Activated CD4-positive, alpha-beta T cell treated with anti-CD3 and anti-CD28 coated beads for 48 hours (primary cell): ENCODE measurements at places on chromosomes 5 and 9.
A peak's percentile ranks its signal among the peaks of the same experiment; 100 is the strongest.

- DNase-seq = no peak
Observed at GRCh38 chr5:109756543-109757185, 66.9 kb downstream of the MAN2A1 start.

DNA sequence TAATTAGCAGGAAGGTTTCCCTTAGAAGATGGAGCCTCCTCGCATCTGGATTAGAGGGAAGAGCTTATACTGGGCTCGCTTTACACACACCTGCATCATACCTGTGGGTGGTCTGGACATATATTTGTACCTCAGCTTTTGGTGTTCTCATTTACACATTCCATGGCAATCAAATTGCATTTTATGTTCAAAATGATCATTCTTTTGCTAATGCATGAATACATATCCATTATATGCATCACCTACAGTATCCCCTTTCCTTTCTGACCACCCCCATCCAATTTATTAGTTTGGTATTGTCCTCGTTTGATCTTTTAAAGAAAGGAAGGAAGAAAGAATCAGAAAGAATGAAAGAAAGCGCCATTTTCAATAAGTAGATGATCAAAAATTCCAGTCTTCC is 251.5 kb downstream of the SLF1 start:
- DNase-seq = no peak

DNA sequence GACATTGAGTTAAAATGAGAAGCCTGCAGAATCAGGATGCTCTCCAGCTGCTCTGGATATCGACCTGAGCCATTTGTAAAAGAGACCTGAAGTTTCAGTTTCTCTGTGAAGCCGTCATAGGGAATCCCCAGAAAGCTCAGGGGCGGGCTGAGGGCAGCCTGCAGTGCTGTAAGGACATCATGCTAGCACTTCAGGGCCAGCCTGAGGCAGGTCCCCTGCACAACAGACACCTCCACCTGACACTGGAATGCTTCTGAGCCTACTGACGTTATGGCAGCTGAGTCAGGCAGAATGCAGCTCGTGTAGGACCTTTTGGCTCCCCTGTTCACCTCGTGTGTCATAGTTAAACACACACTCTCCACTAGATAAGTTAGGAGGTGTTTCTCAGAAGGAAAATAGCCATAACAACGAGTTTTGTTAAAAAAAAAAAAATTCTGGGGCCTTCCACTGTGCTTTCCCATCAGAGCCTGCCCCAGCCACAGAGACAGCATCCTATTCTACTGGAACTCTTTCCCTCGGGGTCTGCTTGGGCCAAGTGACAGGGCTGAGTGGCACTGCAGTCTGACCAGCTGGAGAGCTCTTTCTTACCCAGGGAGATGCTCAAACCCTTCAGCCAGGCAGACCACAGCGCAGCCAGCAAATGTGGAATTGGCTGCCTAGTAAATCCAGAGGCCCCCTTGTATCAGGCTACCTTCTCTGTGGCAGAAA is 354.9 kb downstream of the DIRAS2 start:
- peak; percentile 17 for DNase-seq

- no peak for DNase-seq
Observed at GRCh38 chr5:17929171-17929570, 294.9 kb downstream of the TAF11L14 start.

- no peak for DNase-seq
Observed at GRCh38 chr5:73387601-73388305, 60.8 kb downstream of the FOXD1 start.

DNA sequence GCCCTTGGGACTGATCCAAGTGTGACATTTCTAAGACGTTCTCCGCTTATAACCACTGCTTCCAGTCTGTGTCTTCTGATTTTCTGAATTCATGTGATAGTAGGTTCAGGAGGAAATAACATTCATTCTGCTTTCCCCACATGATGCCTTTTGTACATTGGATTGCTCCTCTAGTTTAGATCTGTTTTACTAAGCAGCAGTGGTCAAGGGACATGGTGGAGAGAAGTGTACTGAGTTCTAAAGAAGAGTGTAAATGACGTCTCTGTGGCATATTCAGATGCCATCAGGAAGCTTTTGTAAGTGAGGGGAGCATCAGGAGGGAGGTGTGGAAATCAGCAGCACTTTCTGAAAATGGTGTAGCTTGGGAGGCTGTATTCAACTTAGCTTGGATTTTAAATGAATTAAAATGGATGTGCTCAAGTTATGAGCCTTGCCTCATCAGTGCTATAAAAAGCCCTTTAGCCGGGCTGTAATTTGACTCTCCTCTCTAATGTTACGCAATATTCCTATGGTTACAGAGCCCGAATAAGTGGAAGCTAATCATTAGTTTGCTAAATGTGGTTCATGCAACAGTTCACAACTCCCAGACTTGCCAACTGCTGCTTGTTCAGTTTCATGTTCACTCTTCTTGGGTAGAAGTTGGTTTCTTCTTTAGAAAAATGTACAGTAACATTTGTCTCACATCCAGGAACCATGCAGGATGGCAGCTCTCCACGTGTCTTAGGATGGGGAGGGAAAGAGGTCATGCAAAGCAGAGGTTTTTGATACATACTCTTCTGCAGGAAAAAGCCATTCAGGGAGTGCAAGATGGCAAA is 281.3 kb downstream of the ARHGAP26 start:
- DNase-seq = no peak

DNA sequence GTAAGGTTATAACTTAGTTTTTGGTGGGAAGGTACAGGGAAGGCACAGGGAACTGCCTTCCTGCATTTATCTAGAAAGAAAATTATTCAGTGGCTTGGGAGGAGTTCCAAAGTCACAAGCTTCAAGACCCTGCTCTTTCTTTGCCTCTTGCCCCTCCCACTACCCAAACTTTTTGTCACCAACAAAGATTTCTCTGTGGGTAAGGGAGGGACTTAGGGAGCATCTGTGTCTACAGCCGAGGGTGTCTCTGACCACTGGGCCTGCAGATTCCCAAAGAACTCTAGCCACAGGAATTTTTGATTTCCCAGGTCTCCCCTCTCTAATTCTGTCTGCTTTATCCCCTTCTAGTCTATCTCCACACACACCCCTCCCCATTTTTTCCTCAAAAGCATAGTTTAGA is 2.1 kb downstream of the ECSCR start:
- no peak for DNase-seq

DNA sequence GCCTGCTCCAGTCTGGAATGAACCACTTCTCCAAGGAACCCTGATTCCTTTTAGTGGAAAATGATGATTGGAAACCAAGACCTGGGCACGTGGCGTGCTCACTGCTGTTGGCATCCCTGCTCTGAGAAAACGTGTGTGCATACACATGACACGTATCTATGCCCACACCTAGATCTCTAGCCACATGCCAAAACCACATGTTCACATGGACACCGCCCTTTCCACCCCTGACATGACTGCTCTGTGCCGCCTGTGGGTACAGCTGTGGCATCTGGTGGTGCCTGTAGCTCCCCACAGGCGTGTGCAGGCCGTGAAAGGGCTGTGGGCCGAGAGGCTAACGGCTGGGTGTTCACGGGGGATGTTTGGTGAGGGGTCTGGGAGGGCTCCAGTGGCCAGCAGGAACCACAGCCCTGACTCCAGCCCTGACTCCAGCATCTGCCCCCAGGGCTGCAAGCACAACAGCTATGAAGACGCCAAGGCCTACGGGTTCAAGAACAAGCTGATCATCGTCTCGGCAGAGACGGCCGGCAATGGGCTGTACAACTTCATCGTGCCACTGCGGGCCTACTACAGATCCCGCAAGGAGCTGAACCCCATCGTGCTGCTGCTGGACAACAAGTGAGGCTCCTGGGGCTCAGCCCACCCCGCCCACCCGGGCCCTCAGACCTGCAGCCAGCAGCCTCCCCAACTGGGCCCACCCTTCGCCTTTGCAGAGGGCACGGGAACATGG is 75.1 kb downstream of the KCNT1 start:
- no peak for DNase-seq

GRCh38 chr9:115212832-115213231 is 94.9 kb upstream of the TNC start:
- no peak for DNase-seq

GRCh38 chr9:12640016-12640587 is 53.1 kb upstream of the TYRP1 start:
- no peak for DNase-seq

DNA sequence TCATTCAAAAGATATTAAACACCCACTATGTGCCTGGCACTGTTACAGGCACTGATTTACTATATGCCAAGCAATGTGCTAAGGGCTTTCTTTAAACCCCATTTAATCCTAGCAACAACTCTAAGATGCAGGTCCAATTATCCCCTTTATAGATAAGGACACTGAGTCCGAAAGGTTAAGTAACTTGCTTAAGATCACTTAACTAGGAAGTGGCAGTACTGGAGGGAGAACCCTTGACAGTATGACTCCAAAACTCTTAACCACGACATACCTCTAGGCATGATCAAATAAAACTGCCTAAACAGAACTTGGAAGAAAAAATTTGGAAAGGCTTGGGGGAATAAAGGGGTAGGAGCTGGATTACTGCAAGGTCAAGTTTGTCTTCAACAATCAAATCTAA is 1.7 kb downstream of the RAB14 start:
- DNase-seq = no peak

DNA sequence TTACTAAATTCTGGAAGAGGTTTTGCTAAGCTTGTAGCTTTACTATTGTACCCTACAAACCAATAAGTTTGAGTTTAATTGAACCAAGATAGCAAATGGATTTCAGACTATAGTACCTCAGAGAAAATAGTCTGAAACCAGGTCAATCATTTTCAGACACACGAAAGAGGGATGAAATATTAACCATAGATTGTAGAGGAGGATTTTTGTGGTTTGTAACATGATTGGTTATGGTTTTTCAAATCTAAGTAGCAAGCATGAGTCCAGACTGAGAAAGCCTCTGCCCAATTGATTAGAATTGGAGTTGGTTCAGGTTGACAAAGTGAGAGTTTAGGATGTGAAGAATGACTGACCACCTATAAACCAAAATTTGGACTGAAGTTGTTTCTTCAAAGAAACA is 562.7 kb upstream of the DMAC1 start:
- no peak for DNase-seq

DNA sequence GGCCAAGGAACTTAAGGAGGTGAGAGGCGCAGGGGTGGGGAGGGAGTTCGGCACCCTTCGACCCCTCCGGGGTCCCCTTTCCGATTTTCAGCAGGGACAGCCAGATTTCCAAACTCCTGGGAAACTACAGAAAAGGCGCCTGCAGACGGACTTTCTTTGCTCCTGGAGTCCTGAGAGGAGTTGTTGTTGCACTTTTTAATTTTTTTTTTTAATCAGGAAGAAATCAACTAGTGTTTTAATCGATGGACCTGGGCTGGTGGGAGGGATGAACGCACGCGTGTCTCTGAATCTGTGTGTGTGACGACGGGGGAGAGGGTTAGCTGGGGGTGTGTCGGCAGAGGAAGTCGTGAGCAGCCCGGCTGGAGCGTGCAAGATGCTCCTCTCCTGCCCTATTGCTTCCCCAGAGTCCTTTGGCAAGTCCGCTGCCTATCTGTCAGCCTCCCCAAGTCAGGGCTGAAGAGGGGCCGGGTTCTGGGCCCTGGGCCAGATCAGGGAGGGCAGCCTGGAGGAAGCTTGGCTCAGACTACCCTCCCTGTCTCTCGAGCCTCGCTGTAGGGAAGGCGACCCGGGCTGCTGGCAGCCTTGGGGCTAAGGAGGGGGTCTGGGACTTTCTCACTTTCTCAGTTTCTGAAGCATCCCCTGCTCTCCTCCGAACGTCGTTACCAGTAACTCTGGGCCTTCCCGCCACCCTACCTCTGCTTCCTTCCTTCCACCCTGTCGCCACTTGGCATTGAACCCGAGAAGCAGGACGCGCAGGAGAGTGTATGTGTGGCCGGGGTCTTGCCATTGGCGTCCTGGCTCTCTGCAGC is 731 bp downstream of the PRR16 start:
- peak; percentile 4 for DNase-seq

DNA sequence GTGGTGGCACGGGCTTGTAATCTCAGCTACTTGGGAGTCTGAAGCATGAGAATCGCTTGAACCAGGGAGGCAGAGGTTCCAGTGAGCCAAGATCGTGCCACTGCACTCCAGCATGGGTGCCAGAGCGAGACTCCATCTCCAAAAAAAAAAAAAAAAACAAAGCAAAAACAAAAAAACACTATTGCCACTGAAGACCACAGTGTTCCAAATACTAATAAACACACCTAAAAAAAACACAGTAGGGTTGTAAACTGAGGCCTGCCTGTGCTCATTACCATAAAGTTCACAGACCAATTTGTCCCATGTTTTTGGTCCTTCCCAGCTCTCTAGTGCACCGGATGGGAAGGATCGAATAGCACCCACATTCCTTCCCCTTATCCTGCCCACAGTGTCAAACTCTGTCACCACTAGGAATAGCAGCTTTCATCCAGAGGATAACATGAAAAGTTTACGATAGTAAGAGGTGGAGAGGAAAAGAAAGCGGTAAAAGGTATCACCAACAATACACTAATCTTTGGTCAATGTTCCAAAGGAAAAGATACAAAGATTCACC is 49.2 kb downstream of the MYO10 start:
- no peak for DNase-seq

DNA sequence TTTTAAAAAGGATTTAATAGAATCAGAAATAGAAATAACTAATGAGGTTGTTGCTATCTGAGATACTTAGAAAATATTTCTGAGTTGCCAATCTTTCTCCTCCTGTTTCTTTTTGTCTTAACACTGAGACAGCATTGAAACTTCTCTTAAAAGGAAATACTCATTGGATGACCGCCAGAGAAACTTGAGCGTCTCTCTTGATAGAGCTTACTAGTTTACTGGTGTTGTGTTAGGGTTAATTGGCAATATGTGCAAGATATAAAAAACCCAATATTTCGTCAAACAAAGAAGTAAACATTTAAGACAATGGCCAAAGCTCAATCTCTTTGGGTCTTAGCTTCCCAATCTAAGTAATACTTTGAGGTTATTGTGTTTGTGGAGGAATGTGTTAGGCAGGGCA is 176.4 kb upstream of the CHD1 start:
- no peak for DNase-seq
